ENCODE measurements at places on chromosomes 2 and 18.

- DNase-seq = no peak
These were observed 32.5 kb upstream of the REG3G start for GRCh38 chr2:78992807-78993517.

- no peak for DNase-seq
These were observed 873 bp downstream of the MTHFD2 start for GRCh38 chr2:74199275-74199701.

DNA sequence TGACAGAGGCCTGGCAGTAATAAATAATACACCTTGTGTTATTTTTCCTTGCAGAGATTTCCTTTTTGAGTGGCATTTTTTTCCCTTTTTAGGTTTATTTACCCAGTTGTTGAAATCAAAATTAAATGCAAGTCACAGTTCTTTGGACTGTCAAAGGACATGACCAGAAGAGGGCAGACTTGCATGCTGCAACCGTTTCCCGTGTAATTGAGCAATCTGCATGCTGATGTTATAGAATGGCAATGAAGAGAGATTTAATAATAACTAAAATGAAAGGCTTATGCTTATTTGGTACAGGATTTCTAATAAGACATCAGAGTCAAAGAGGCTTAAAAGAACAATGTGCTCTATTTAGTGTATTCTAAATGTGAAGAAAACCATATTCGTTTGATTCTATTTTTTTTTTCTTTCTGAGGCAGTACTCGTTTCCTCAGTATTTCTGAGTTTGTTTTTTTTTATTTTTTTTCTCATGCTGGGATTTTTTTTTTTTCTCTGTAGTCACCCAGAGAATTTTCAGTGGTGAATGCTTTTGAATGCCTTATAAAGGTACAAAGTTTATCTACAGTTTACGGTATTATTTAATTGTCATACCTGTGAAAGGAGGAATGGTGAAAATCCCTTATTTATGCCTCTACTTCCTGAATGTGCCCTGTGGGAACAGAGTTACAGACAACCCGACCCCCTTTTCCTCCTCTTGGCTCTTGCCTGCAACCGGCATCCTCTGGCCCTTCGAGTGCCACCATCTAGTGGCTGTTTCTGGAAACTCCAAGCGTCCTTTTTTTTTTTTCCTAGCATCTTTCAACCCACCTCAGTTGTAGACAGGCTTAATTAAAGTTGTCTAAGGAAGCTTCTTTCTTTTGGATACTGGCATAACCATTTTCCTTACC is 368.5 kb downstream of the LRRTM1 start:
- no peak for DNase-seq

GRCh38 chr2:160322320-160322719 is 122.2 kb upstream of the ITGB6 start:
- DNase-seq = no peak

GRCh38 chr2:54209379-54209778 is 46.6 kb downstream of the TSPYL6 start:
- no peak for DNase-seq

DNA sequence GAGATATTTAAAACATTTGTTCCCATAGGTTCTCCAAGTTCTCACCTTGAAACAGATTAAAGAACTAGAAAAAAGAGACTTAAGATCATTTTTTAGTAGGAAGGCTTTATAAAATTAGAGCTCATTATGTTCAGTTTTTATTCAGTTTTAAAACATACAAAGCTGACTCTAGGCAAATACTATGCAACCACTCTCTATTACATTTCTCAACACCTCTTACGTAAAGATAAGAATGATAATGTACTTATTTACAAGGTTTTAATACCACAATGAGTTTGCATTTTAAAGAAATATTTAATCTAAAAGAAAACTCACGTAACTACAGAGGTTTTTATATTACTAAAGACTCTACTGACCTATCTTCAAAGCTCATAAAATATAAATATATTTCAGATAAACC is 68.8 kb downstream of the TMEM131 start:
- DNase-seq = no peak

GRCh38 chr2:54549917-54550518 is 93.9 kb downstream of the SPTBN1 start:
- no peak for DNase-seq

GRCh38 chr2:109454765-109455394 is 158.9 kb downstream of the SEPTIN10 start:
- no peak for DNase-seq

GRCh38 chr18:7939521-7939920 is 372.4 kb downstream of the PTPRM start:
- DNase-seq = no peak

GRCh38 chr2:72745679-72746368 is 80.0 kb downstream of the EXOC6B start:
- DNase-seq = no peak

- no peak for DNase-seq
These were observed 99.4 kb upstream of the STPG4 start for GRCh38 chr2:47254464-47254863.

- DNase-seq = no peak
These were observed 2.0 kb downstream of the SATB2 start for GRCh38 chr2:199455545-199456382.
